ENCODE measurements at places on chromosomes 4 and X. TPM values are rescaled to one million over a fixed set of nuclear protein-coding genes. Genes with fewer than 3 reads are reported as not detected.

The CFP gene
- 5.2 TPM for total RNA-seq

The NALF2 gene
- not detected for total RNA-seq

The NEIL3 gene
- 0.99 TPM for total RNA-seq

DNA sequence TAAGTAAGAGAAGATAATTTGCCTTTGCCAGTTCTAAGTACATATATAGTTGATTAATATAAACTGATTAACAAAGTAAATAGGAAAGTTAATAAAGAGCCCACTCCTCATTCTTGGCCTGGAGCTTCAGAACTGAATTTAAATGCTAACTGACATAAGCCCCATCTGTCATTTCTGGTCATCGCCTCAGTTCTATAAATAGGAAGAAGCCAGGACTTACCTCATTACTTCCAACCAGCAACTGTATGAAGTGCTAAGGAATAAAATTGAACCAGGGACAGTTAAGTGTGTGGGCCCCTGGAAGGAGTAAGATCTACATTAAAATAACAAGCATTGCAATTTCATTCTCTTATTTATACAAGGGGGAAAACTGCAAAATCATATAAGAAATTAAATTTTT lies 52.0 kb upstream of the PDLIM5 start:
- DNase-seq: no peak

- no peak for DNase-seq
Measured at GRCh38 chr4:71259280-71259679, 79.5 kb upstream of the SLC4A4 start.

GRCh38 chrX:1442016-1442665 lies 10.6 kb downstream of the ASMTL start:
- peak; percentile 33 for DNase-seq

- DNase-seq: no peak
Measured at GRCh38 chrX:13059637-13060499, 15.4 kb upstream of the FAM9C start.

The GNRHR gene
- not detected for total RNA-seq

- DNase-seq: no peak
Measured at GRCh38 chrX:51182545-51182944, 150.1 kb upstream of the NUDT10 start.

The MAGEA8 gene
- total RNA-seq: not detected

The AGTR2 gene
- total RNA-seq: 0.66 TPM

The GK2 gene
- total RNA-seq: not detected

DNA sequence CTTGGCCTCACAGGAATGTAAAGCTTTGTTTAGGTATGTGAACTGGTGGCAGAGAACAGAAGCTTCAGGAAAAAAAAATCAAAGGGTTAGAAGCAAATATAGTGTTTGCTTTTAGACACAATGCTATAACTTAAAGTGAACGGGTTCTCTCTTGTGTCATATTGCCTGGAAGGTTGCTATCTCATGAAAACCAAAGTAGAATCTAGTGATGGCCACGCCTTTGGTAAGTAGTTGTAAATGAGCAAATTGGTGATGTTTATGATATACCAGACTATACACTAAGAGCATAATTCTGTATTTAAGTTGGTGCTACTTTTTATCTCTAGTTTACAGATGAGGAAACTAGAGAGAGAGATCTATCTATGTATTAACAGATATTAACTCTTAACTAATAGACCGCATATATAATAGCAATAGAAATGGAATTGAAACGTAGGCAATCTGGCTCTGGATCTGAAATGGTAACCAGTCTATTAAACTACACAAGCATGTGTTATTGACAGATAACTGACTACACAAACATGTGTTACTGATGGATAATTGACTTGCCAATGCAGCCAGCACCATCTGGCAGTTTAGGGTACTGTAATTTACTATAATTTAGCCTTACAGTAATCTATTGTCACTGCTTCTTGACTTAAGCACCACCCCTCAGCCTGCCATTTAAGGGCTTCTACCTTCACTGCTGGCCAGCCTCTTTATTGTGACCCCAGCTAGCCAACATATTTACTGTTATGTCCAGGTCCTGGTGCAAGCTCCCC lies 40.8 kb downstream of the HCCS start:
- no peak for DNase-seq
